ENCODE measurements at places on chromosomes 1 and 21.

DNA sequence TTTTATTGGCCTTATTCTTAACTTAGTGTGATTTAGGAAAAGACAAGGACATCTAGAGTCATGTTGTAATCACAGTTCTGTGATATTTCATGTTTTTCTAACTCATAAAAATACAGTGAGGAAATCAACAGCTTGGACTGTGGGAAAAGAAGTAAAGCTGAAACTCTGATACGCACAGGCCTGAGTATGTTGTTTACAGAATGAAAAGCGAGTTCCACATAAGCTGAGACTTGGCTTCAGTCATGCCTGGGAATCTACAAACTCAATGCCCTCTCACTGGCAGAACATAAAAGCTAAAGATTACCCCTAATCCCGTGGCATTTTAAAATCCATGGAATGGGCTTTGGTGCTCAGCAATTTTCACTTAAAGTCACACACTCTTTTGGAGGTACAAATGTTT lies 23.6 kb upstream of the ATP5PO start:
- no peak for DNase-seq

DNA sequence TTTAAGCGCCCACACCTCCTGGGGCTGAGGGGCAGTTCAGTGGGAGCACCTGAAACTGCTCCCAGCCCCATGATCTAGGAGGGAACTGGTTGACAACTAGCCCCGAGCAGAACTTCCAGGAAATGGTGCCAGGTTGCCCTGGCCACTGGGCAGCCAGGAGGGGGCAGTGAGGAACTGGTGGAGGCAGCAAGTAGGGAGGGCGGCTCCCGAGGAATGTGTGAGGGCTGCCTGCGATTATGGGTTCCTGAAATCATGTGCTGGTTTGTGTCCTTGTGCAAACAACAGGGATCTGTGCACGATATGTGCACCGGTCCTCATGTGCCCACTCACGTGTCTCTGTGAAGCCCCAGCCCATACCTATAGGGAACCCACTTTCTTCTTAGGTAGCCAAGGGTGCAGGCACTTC lies 9.9 kb downstream of the GPR3 start:
- DNase-seq: no peak

- no peak for DNase-seq
Measured at GRCh38 chr1:51344276-51344601, 13.9 kb upstream of the TTC39A start.

DNA sequence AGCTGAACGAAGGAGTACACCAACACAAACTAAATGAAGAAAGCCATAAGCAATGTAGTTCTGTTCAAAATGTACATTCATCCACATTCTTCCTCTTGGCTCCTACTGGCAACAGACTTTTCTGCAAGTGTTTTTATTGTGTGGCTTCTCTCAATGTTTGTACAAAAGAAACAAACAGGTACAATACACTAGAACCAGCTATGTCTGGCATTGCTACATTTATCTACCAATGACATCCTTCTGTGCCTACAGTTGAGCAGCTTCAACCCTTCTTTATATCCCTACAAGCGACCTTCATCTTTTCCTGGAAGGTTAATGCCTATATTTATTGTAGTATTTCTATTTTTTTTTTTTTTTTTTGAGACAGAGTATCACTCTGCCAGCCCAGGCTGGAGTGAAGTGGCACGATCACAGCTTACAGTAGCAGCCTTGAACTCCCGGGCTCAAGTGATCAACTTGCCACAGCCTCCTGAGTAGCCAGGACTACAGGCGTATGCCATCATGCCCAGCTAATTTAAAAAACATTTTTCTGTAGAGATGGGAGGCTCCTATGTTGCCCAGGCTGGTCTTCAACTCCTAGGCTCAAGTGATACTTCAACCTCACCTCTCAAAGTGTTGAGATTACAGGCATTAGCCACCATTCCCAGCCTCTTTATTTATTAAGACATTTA lies 89.3 kb downstream of the ASH1L start:
- DNase-seq: no peak

DNA sequence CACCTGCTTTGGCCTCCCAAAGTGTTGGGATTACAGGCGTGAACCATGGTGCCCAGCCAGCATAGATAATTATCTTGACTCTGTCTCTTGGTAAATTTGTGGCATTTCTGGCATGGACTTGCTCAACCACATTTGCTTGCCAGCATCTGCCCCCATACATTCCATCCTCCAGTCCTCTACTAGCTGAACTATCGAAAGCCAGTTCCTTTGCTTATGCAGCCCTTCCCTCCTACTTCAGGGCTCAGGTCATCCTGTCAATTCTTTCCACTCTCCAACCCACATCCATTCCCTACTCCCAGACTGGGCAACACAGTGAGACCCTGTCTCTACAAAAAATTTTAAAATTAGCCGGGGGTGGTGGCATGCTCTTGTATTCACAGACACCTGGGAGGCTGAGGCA lies 13.0 kb upstream of the UQCRHL start:
- no peak for DNase-seq

DNA sequence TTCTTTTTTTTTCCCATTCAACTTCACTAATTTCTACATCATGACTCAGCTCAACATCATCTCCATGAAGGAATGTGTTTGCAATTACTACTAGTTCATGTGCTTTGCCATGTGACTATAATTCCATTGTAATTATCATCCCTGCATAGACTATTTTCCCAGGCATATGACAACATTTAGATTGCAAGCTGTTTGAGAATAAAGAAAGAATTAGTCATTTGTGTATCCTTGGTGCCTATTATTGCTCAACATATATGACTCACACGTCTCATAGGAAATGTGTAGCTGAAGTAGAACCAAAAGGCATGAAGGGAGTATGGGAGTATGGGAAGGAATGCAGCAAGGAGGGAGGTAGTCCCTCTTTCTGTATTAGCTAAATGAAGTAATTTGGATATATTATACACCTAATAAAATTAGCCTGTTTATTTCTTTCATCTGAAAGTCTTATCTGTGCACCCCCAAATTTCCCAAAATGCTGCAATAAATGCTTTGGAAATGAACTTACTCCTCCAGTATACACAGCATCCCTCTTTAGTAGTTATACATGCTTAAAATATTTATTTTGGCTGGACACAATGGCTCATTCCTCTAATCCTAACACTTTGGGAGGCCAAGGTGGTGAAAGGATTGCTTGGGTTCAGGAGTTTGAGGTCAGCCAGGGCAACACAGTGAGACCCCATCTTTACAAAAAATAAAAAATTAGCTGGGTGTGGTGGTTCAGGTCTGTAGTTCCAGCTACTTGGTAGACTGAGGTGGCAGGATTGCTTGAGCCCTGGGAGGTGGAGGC lies 316.9 kb upstream of the ADGRL4 start:
- DNase-seq: no peak

- no peak for DNase-seq
Measured at GRCh38 chr1:21184276-21184675, 7.6 kb upstream of the EIF4G3 start.

DNA sequence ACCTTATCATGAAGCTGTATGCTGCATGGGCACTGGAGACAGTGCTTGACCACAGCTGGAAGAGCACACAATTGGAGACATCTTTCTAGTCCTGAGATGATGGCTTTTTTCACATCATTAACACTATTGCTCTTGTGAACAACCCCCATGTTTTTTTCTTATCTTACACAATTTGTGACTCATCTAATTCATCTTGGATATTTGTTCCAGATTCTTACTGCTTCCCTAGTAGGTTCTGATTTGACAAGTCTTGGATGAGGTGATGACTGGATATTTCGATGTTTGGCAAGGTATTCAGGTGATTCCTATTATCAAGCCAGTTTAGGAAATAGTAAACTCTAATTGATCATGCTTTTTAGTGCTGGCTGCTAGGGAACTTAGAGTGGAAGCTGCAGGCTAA lies 23.7 kb downstream of the HLX start:
- no peak for DNase-seq

- no peak for DNase-seq
Measured at GRCh38 chr1:233828480-233828879, 76.0 kb upstream of the SLC35F3 start.

GRCh38 chr21:44923480-44924084 lies 2.9 kb upstream of the ITGB2 start:
- DNase-seq: no peak

DNA sequence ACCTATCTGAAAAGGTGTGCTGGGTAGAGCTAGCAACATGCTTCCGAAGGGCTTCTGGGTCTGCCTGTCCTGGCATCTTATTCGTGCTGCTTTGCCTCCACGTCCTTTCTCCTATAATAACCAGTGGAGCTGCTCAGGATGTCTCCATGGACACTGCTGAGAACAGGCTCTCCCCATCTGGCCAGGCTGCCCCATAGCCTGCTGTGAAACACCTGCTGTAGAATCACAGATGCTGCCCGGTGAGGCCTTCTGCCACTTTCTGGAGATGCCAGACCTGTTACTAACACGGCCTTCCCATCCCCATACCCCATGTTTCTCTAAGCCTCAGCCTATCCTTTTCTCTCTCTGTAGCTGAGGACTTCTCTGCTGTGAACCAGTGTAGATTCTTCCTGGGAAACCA lies 120.5 kb downstream of the IER5 start:
- DNase-seq: no peak

- DNase-seq: no peak
Measured at GRCh38 chr1:225483818-225484656, 56.2 kb upstream of the LBR start.

- DNase-seq: no peak
Measured at GRCh38 chr1:233240371-233240770, 55.2 kb downstream of the PCNX2 start.

DNA sequence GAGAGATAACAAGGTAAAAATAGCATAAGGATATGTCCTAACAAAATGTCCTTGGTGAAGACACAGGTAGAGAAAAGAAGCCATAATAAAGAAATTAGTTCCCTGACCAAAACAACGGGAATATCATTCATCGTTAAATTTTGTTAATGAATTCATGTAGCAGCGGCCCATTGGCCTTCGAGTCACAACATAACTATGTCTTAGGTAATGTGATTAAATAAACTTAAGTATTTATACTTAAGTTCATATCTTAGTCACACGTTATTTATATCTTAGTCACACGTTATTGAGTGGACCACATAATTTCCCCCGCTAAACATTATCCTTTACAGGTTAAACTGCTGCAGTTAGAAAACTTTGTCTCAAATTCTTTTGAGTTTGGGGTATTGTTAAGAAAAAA lies 1.2 kb downstream of the NEXN start:
- no peak for DNase-seq

DNA sequence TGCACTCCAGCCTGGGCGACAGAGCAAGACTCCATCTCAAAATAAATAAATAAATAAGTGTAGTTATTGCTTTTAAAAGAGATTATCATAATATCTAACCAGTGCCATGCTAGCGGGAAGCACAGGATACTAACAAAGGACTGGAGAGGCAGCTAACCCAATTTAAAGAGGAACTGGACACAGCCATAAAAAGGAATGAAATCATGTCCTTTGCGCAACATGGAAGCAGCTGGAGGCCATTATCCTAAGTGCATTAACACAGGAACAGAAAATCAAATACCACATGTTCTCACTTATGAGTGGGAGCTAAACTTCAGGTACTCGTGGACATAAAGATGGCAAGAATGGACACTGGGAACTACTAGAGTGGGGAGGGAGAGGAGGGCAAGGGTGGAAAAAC lies 54.9 kb downstream of the TM2D1 start:
- no peak for DNase-seq

DNA sequence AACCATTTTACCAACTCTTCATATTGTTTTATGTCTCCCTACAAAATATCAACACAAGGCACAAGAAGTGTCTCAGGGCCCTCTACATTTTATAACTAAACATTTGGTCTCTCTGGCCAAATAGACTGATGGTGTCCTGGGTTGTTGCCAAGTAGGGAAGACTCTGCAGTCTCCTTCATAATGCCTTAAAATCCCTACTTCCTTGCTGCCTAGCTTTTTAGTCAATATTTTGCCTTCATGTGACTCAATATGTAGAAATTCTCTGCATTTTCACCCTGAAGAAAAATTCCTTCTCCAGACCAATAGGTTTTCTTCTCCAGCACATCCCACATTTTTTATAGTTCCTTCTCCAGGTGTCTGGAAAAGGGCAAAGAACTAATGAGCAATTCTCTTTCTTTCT lies 72.6 kb upstream of the IPO9 start:
- DNase-seq: no peak

DNA sequence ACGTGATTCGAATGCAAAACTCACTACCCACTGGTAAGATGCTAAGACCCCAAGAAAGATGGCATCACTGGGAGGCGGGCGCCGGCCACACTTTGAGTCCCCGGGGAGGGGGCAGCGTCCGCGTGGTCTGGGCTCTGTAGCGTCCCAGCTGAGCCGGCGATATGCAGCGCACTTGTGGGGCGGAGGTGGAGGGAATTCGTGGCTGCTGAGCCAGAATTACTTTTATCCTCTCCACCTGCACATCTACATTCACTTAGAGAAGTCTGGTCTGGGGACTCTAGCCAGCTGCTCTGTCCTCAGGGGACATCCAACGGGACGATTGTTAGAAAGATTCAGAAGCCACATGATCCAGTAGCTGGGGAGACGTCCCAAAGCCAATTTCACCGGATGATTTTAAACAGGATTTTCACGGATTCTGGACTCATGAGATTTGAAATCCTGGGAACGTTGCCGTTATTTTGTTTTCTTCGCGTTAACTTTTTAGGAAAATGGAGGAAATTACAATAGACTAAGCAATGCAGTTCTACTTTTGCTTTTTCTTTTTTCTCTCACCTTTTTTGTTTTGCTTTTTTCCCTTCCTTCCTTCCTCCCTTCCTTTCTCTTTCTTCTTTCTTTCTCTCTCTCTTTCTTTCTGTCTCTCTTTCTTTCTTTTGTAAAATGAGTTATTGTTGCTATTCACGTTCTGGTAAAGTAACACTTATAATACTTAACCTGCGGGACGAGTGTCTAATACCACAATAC lies 1.3 kb downstream of the JAM2 start:
- DNase-seq: no peak

GRCh38 chr1:52927212-52928014 lies at the start of gene SCP2:
SCP2 (plus strand) TSS chr1:52927276; CDS start chr1:52927397, 121 bp downstream.
- DNase-seq: peak; percentile 8

GRCh38 chr1:1918901-1919303 lies at the start of gene TMEM52:
TMEM52 (minus strand) TSS chr1:1919279; CDS start chr1:1919265, 14 bp downstream.
- no peak for DNase-seq

DNA sequence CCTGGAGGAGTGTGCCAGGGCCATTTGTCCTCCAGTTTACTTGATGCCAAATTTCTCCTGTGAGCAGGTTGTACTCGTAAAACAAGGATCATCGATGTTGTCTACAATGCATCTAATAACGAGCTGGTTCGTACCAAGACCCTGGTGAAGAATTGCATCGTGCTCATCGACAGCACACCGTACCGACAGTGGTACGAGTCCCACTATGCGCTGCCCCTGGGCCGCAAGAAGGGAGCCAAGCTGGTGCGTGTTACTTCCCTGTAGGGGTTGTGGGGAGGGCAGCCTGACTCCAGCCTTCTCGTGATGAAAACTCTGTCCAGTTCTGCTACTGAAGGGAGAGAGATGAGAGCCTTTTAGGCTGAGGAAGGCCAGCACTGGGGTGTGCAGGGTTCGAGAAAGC lies 2.2 kb downstream of the RPS8 start:
- no peak for DNase-seq

- DNase-seq: no peak
Measured at GRCh38 chr21:41952568-41953248, 1.1 kb downstream of the C2CD2 start.
